ENCODE measurements at places on chromosomes 12 and 14. TPM values are rescaled to one million over a fixed set of nuclear protein-coding genes. Genes with fewer than 3 reads are reported as not detected.

The A2M gene
- total RNA-seq, result 14.0 TPM

The CEBPE gene
- total RNA-seq, result not detected

The PLEKHA5 gene
- 12.8 TPM for total RNA-seq

The FZD10 gene
- 1.7 TPM for total RNA-seq

The TPPP2 gene
- total RNA-seq, result not detected

The KLRC3 gene
- total RNA-seq, result not detected

The GRIP1 gene
- 0.17 TPM for total RNA-seq

The RNASE3 gene
- total RNA-seq, result not detected

The TCL1B gene
- not detected for total RNA-seq

The WIF1 gene
- not detected for total RNA-seq

The TNFAIP2 gene
- total RNA-seq, result 94.6 TPM

The ZNF268 gene
- 39.8 TPM for total RNA-seq

The CYP46A1 gene
- total RNA-seq, result 0.14 TPM

The MUCL1 gene
- total RNA-seq, result not detected

The KRT4 gene
- total RNA-seq, result not detected

The PPFIA2 gene
- not detected for total RNA-seq
